T-helper 9 cell (primary cell): ENCODE measurements at places on chromosomes 4 and X.

GRCh38 chr4:185895866-185896265, 83.9 kb upstream of the SORBS2 start:
- no peak for DNase-seq

DNA sequence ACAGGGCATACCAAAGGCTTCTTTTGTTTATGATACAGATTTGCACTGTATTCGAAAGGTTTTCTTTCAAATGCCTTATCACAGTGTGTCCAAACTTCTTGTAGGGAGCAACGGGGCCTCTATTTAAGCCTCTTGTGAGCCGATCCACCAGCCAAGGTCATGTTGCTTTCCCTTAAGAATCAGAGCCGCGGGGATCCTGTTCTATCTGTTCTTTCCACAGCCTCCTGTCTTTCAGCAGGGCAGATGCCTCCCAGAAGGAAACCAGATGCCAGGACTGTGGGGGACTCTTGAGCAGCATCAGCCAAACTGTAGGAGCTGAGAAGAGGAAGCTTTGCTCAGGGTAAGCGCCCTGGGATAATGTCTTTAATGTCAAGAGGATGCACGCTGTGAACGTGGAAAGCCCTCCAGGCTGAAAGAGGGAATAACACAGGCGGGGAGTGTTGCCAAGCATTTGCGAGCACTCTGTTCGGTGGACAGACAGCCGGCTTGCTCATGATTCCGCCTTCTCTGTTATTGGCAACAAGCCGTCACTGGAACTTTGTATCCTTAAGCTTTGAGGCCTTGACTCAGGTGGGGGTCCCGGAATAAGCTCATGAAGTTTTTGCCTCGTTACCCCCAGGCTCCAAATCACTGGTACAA, 279.8 kb upstream of the FRG1 start:
- DNase-seq, result no peak

- DNase-seq, result no peak
Observed at GRCh38 chrX:96861218-96861617, 22.5 kb upstream of the RPA4 start.

GRCh38 chr4:117893207-117893606, 141.1 kb upstream of the NDST3 start:
- no peak for DNase-seq

DNA sequence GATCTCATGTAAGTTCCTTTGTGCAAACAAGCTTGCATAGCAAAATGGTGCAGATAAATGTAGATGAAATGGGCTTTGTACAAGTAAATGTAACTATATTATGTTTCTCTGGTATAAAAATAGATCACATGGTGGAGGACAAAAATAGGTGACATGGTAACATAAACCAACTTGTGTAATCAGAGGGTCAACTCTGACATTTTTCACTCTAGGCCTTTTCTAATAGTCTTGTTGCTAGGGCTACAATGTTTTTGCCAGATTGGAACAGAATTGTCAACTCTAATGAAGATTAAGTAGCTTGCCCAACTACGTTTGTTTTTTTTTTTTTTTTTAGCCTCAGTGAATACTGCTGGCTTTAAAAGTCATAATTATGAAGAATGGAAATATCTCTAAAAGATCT, 11.5 kb downstream of the MAD2L1 start:
- no peak for DNase-seq

GRCh38 chr4:100098011-100098545, 92.2 kb downstream of the DDIT4L start:
- DNase-seq, result no peak
